Activated effector memory CD4-positive, alpha-beta T cell treated with Interleukin-2 at 50 U/mL for 16 hours (primary cell): ENCODE measurements at places on chromosomes 2 and 18.

DNA sequence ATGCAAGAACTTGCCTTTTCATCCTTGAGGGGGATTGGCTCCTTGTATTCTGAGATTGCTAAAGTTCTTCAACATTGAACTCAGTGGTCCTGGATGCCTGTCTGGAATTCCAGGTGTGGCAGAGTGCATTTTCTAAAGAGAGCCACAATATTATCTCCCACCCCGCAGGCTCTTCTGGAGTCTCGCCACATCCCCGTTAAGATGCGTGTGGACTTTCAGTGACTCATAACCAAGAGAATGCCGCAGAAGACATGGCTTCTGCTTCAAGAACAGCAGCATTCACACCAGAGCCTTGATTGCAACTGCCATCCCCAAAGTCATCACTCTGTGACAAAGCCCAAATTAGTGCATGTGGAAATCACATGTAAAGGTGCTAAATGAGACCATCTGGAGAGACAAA, 142.7 kb downstream of the CDH20 start:
- no peak for DNase-seq

- DNase-seq = no peak
These were observed 4.2 kb upstream of the TWSG1 start for GRCh38 chr18:9330419-9330818.

DNA sequence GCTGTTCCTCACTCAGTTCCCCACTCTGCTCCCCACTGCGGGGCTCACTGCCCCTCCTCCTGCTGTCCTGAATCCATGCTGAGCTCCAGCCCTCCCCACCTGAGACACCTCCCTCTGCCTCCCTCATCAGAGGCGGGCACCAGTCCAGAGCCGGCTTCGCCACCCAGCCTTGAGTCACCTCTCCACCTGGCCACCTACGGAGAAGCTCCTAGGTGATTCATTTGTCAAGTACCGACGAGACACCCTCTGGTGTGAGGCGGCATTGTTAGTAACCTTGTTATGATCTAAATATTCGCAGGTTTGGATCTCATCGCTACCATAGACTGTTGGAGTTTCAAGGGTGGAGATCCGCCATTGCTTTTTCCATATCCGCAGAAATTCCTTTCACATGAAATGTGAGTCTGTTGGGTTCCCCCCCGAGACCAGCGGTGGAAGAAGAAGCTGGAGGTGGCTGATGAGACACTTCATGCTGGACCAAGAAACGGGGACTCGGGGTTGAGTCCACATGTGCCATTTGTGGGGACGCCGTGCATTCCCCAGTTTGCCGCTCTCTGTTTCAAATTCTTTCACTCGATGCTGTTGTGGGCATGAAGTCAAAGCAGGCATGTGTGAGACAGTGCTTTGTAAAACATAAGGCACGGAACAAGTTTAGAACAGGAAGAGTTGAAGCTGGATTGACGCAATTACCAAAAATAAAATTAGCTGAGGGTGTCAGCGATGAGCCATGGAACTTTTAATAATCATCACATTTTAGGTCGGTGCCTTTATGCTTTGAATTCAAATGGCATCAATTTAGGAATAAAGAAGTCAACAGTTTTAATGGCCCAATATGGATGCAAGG, 259.8 kb upstream of the HDAC4 start:
- DNase-seq = no peak

- DNase-seq = no peak
These were observed 149.0 kb downstream of the PXDN start for GRCh38 chr2:1595274-1595673.

GRCh38 chr2:205868773-205869333, 186.6 kb downstream of the NRP2 start:
- no peak for DNase-seq

DNA sequence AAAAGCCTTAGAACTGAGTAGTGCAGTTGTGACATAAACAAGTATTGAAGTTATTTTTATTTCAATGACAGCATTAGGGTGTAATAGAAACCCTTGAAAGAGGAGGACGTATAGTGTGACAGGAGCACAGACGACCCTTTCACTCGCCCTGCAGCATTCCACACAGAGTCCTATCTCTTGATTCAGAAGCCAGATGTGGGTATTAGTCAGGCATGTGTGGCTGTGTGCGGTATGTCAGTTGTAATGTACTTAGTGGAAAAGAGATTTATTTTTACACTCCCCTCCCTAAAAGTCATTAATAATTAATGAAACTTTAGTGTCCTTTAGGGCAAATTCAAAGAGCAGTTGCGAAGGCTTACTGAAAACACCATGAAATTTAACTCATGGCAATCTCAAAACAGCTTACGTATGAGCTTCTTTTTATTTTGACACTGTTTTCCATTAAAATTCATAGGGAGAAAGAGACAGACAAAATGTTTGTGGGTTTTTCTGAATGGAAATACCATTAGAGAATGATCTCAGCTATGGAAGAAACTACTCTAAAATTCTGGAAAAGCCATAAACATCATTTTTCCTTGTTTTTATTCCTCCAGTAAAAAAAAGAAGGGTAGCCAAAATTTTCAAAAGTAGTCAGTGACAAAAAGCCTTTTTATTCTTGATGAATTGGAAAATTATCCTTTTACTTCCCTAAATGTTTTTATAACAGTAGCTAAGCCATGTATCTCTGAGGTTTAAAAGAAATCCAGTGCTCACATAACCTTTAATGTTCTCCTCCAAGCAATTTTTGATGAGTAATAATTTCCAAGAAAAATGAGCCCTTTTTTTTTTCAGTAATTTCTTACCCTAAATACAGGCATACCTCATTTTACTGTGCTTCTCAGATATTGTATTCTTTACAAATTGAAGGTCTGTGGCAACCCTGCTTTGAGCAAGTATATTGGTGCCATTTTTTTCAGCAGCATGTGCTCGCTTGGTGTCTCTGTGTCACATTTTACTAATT, 84.0 kb upstream of the DSEL start:
- no peak for DNase-seq

DNA sequence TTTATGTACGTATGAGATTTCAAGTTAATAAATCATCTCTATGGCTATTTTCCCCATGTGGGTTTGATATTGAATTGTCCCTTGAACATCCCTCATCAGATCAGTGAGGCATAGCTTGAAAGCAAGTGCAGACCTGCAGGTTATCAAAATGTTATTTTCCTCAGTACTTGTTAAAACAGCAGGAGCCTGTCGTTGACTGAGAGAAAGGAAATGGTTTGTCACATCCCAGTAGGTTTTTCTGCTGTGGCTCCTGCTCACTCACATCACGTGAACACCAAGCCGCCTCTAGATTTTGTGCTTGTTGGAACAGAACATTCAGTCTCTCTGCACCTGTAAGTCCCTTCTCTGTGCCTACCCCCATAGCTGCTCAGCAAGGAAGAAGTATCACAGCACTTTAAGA, 340.3 kb downstream of the CELF4 start:
- no peak for DNase-seq

GRCh38 chr2:216084547-216084946, 2.8 kb downstream of the TMEM169 start:
- DNase-seq = no peak

DNA sequence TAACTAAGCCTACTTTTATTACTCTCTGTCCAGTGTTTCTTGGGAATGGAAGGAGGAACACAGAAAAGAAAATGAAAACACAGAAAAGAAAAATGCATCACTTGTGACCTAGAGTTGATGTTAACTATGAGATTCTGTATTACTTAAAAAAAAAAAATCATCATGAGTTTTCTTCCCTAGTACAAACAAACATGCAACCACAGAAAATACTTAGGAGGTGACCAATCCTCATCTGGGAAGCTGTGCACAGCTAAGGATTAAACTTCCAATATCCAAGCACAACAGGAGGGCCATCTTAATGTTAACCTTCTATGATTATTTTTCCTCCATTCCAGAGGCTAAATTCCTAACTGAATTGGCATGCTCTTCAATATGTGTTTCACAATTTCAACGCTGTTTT, 1140.4 kb downstream of the LRP1B start:
- DNase-seq = no peak

GRCh38 chr2:127392133-127392827, 4.5 kb upstream of the MAP3K2 start:
- no peak for DNase-seq

DNA sequence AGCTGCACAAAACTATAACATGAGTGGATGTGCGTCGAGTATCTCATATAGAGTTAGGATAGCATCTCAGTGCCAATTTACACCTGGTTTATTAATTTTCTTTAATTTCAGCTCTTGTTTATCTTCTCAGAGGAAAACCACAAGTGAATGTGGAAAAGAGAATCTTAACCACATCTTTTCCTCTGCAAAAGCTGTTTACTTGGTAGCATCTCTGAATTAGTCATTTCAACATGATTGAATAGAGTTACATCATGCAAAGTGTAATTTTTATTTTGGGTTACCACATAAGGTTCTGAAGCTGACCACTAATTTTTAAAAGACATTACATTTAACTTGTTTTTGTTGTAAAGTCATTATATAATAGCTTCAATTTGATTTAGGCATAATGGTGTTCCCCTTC, 83.8 kb upstream of the FAM237A start:
- no peak for DNase-seq

- DNase-seq = no peak
These were observed 69.4 kb downstream of the XIRP2 start for GRCh38 chr2:166957686-166958085.

GRCh38 chr2:205464681-205465080, 217.6 kb upstream of the NRP2 start:
- no peak for DNase-seq

- DNase-seq = no peak
These were observed 2.7 kb upstream of the PID1 start for GRCh38 chr2:229273723-229274338.

- no peak for DNase-seq
These were observed 5.4 kb upstream of the FAM124B start for GRCh38 chr2:224407241-224407701.

- DNase-seq = no peak
These were observed 18.8 kb upstream of the SUCLG1 start for GRCh38 chr2:84477886-84478285.

DNA sequence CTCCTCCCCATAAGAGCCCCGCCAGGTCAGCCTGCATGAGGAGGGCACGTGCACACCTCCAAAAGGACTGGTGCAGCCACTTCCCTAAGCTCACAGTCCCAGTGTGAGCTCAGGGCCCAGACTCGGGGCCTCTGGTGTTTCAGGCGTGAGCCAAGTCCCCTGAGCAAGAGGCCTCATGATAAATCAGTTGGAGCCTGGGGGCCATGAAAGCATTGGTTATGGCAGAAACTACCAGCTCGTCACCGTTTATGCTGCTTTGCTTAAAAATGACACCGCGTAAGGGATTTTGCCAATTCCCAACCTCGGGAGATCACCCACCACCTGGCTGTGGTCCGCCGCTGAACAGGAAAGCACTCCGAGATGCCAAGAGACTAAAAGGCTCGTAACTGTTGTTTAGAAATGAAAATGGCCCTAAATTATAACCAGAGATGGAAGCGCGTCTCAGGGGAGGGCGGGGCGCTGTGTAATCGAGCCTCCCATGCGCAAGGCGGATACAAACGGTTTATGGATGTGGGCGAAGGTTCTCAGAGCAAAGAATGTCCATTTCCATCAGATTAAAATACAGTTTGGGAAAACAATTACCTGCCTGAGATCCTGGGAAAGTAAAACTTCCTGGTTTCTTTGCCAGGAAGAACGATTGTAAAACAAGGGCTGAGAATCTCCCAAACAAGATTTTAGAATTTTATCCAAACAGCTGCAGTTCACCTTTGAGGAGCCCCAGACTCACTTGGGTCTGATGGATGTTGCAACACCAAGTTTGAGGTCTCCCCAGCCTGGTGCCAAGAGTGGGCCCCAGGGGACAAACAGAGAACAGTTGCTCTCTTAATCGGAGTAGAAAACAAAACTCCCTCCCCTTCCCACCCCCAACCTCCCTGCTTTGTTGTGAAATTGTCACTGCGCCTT, 141.4 kb downstream of the BCL2 start:
- no peak for DNase-seq

- DNase-seq = no peak
These were observed 102.5 kb downstream of the ATL2 start for GRCh38 chr2:38274286-38275276.

- no peak for DNase-seq
These were observed 31.8 kb downstream of the AGFG1 start for GRCh38 chr2:227503433-227504406.

DNA sequence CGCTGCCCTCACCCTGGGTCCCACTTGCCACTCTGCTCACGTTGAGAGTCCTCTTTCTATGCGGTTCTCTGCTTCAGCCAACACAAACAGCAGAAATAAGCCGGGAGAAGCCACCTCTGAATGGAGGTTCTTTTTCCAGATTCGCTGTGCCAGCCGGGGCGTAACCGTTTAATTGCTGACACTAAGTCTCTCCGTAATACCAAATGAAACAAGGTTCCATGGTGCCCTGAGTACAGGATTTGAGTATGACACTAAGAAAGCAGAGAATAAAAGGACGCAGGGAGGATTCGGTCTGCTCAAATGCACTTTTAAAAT, 37.6 kb downstream of the CTIF start:
- no peak for DNase-seq

GRCh38 chr2:170467568-170468422, 247.3 kb upstream of the SP5 start:
- no peak for DNase-seq

DNA sequence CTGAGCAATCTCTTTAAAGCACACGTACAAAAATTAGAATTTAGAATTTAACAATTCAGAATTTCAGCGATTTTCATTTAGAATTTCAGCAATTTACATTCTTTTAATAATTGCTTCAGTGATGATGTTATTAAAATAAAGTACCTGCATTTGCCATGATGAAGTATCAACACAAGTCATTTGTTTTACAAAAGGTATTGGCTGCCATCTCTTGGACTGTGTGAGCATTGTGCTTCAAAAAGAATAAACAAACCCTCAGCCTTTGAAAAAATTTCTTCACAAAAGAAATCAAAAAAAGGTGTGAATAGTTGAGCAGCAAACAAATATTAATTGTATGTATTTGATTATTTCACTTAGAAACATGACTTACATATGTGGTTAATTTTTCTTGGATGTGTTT, 27.1 kb upstream of the ZC3H15 start:
- DNase-seq = no peak

DNA sequence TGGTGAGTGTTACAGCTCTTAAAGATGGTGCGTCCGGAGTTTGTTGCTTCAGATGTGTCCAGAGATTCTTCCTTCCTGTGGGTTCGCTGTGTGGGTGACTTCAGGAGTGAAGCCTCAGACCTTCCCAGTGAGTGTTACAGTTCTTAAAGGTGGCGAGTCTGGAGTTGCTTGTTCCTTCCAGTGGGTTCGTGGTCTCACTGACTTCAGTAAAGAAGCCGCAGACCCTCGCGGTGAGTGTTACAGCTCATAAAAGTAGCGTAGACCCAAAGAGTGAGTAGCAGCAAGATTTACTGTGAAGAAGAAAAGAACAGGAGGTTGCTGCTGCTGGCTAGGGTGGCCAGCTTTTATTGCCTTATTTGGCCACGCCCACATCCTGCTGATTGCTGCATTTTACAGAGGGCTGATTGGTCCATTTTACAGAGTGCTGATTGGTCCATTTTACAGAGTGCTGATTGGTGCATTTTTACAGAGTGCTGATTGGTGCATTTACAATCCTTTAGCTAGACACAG, 34.0 kb upstream of the SPTBN1 start:
- DNase-seq = no peak

- no peak for DNase-seq
These were observed 48.4 kb downstream of the TMEM17 start for GRCh38 chr2:62457556-62457955.

- no peak for DNase-seq
These were observed 3.5 kb upstream of the LBX2 start for GRCh38 chr2:74502720-74503505.
